ENCODE measurements at places on chromosomes 16 and 17. TPM values are rescaled to one million over a fixed set of nuclear protein-coding genes. Genes with fewer than 3 reads are reported as not detected.

DNA sequence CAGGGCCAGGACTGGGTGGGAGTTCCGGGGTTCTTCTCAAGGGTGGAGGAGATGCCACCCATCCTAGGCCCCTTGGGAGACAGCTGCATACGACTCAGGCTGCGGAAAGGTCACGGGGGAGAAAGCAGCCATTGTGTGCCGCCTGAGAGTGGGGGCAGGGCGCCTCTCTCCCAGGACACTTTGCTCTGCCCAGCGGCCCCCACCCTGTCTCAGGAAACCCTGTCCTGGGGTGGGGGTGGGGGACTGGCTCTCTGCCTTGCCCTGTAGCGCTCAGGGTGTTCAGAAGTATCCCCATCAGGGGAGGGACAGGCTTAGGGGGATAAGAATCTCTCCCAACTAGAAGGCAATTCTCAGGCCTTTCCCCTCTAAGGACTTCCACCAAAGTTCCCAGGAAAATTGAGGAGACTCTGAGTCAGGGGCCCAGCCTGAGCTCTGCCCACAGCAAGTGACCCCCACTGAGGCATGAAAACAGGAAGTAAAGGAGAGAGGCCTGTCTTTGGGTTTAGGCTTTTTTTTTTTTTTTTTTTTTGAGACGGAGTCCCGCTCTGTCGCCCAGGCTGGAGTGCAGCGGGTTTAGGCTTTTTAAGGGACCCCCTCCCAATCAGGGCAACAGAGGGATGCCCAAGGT, 4.9 kb downstream of the GIT1 start:
- H3K4me3 ChIP-seq: no peak overlapping the region
- peaks cover 11% of the 10 kb centered on the region for H3K4me1 ChIP-seq
- H3K27me3 ChIP-seq: no peaks in the 10 kb centered on the region
- H3K27ac ChIP-seq: no peak overlapping the region
- no peaks in the 10 kb centered on the region for H3K36me3 ChIP-seq

GRCh38 chr16:80947708-80948625, 58.7 kb downstream of the CMC2 start:
- no peaks in the 10 kb centered on the region for H3K36me3 ChIP-seq
- H3K27ac ChIP-seq: no peak overlapping the region
- no peak for DNase-seq

DNA sequence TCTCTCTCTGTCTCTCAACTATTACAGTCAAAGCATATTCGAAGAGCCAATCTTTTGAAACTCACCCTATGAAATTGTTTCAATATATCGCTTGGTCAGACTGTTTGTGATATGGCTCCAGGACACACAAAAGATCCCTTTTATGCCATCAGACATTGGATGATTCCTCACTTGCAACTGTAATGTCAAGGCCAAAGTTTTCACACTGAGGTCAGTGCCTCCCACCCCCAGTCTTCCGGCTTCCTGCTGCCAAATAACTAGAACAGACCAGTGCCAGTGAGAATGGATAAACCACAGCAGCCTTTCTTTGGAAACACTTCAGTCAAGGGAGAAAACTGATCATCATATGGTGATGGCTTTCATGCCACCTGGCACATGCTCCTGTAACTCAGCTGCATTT, 321.9 kb upstream of the ZFHX3 start:
- no peaks in the 10 kb centered on the region for H3K36me3 ChIP-seq
- H3K4me3 ChIP-seq: no peak overlapping the region
- DNase-seq: no peak
- no peaks in the 10 kb centered on the region for H3K27me3 ChIP-seq
- H3K27ac ChIP-seq: no peak overlapping the region

DNA sequence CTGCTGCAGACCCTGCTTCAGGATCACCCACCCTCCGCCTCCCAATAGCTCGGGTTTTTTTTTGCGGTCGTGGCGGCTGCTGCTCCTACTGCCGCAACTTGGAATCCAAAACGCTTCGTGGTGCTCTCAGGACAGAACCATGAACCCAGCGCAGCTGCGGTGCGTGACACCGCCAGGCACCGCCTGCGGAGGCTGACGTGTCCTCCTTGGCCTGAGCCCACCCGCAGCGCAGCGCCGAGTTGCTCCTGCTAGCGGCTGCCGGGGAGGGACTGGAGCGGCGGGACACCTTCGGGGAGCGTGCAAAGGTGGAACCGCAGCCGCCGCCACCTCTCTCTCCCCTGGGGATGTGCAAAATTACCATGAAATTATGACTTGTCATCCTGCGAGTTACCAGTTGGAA, 1893.0 kb downstream of the TP53TG3F start:
- H3K4me1 ChIP-seq: no peaks in the 10 kb centered on the region
- no peaks in the 10 kb centered on the region for H3K27me3 ChIP-seq
- no peaks in the 10 kb centered on the region for H3K36me3 ChIP-seq
- no peak for DNase-seq

DNA sequence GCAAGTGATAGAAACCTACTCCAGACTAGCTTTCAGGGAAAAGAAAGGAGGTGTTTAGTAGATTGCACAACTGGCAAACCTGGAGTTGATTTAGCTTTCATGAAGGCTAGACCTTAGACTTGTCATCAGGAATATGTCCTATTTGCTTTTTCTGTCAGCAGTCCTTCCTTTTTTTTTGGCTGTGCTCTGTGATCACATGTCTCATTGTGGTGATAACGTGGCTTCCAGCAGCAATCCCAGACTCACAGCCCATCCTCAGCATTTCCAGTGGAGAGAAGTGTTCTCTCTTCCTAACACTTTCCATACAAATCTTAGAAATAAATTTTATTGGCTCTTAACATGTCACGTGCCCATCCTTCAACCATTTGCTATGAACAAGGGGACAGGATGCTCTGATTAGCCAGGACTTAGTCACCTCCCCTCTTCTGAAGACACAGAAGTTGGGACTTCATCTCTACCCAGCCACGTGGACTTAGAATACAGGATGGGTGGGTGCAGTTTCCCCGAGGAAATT, 74.7 kb downstream of the CDH13 start:
- no peaks in the 10 kb centered on the region for H3K36me3 ChIP-seq
- H3K4me1 ChIP-seq: no peaks in the 10 kb centered on the region
- no peak overlapping the region for H3K4me3 ChIP-seq
- no peak overlapping the region for H3K27ac ChIP-seq
- H3K27me3 ChIP-seq: no peaks in the 10 kb centered on the region

DNA sequence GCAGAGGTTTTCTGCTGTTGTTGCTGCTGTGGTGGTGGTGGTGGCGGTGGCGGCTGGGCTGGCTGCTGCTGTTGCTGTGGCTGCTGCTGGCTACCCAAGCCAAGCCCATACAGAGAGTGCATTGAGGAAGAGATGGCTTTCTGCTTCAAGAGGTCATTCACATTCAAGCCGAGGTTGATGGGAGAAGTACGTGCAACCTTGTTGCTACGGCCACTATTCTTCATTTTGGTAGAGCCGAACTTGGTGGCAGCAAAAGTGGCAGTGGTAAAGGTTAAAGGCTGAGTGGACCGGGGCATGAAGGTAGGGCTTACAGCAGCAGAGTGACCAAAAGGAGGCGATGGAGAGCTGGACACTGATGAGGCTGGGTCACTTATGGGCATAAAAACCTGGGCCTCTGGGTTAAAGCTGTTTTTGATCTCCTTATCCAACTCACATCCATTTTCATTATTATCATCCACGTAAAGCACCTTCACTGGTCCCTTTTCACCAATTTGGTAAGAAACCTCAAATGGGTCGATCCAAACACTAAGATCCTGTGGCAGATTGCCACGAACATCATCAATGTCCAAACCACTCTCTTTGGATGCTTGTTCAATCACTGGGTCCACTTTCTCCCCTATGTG, 2.8 kb downstream of the TOB1 start:
- no peaks in the 10 kb centered on the region for H3K27me3 ChIP-seq
- DNase-seq: no peak
- H3K36me3 ChIP-seq: no peaks in the 10 kb centered on the region
- H3K4me3 ChIP-seq: no peak overlapping the region
- peaks cover 2% of the 10 kb centered on the region for H3K4me1 ChIP-seq

- H3K4me3 ChIP-seq: no peak overlapping the region
- DNase-seq: no peak
- H3K27ac ChIP-seq: no peak overlapping the region
- peaks cover 2% of the 10 kb centered on the region for H3K4me1 ChIP-seq
These were observed 33.4 kb downstream of the ITGB3 start for GRCh38 chr17:47287068-47287467.

- no peaks in the 10 kb centered on the region for H3K4me1 ChIP-seq
- no peak for DNase-seq
- H3K4me3 ChIP-seq: no peak overlapping the region
- no peaks in the 10 kb centered on the region for H3K27me3 ChIP-seq
These were observed 159.5 kb upstream of the RPL38 start for GRCh38 chr17:74043976-74044375.

DNA sequence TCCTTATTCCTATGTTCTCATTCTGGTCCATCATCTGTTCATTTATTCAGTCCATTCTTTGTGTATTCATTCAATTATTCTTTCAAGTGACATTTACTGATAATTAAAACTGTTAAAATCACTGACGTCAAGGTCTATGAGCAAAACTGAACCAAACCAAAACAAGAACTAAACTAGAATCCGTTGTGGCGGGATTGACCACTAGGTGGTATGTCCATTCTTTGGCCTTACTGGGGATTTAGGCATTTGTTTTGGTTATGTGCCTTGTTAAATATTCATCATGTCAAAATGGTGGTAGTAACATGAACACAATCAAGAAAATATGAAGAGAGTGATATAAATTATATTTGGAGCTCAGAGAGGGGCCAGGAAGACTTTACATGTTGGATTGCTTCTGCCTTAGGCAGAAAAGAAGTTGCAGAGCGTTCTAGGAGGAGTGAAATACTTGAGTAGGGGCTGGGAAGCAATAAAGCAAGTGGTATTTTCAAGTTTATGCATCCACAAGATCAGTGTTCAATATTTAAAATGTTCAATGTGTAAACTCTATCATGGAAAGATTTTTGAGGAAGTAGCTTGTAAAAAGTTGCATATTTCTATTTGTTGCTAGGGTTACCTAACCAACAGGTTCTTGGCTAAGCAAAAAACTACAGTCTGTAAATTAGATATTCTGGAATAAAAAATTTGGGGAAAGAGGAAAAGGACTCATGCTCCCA, 129.0 kb downstream of the CDH13 start:
- no peak overlapping the region for H3K4me3 ChIP-seq
- DNase-seq: no peak
- H3K36me3 ChIP-seq: no peaks in the 10 kb centered on the region
- H3K27ac ChIP-seq: no peak overlapping the region

DNA sequence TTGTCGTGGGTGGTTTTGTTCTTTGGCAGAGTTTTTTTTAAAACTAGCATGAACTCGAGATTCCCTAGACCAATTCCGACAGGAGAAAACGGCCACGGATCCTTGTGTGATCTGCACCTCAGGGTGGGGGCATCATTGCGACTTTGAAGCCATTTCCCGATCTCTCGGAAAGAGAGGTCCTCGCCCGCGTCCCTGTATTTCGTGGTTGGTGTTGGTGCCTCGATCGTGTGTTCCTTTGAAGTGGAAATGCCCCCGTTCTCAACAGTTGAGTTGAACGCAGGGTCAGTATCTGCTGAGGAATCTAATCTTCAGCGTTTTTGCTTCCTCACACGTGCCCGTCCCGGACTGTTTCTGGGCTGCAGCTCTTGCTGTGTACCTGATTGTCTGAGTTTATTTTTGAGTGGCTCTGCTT, 1.1 kb downstream of the CRAMP1 start:
- no peak for DNase-seq
- no peak overlapping the region for H3K27ac ChIP-seq
- H3K27me3 ChIP-seq: no peaks in the 10 kb centered on the region
- H3K4me1 ChIP-seq: peaks cover 20% of the 10 kb centered on the region

DNA sequence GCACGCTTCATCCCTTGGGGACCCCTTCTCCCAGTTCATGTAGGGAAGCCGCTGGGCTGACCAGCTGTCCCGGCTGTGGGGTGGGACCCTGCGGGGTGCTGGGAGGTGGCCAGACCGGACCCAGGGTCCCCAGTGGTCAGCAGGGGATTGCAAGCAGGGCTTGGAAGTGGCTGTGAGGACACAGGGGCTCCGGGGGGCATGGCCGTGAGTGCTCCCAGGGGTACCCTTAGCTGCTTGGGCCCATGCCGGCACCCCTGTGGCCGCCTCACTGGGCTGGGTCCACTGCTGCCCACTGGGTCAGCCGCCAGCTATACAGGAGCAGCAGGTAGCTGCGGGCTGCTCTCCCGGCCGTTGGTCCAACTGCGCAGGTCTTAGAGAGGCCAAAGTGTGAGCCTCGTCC, 18.8 kb downstream of the PRSS27 start:
- H3K4me1 ChIP-seq: no peaks in the 10 kb centered on the region
- no peak overlapping the region for H3K27ac ChIP-seq
- H3K36me3 ChIP-seq: no peaks in the 10 kb centered on the region
- H3K4me3 ChIP-seq: no peak overlapping the region

GRCh38 chr17:15659663-15660062, 24.4 kb downstream of the TRIM16 start:
- no peak overlapping the region for H3K4me3 ChIP-seq
- no peak overlapping the region for H3K27ac ChIP-seq
- DNase-seq: no peak
- no peaks in the 10 kb centered on the region for H3K36me3 ChIP-seq
- no peaks in the 10 kb centered on the region for H3K27me3 ChIP-seq
- peaks cover 2% of the 10 kb centered on the region for H3K4me1 ChIP-seq

DNA sequence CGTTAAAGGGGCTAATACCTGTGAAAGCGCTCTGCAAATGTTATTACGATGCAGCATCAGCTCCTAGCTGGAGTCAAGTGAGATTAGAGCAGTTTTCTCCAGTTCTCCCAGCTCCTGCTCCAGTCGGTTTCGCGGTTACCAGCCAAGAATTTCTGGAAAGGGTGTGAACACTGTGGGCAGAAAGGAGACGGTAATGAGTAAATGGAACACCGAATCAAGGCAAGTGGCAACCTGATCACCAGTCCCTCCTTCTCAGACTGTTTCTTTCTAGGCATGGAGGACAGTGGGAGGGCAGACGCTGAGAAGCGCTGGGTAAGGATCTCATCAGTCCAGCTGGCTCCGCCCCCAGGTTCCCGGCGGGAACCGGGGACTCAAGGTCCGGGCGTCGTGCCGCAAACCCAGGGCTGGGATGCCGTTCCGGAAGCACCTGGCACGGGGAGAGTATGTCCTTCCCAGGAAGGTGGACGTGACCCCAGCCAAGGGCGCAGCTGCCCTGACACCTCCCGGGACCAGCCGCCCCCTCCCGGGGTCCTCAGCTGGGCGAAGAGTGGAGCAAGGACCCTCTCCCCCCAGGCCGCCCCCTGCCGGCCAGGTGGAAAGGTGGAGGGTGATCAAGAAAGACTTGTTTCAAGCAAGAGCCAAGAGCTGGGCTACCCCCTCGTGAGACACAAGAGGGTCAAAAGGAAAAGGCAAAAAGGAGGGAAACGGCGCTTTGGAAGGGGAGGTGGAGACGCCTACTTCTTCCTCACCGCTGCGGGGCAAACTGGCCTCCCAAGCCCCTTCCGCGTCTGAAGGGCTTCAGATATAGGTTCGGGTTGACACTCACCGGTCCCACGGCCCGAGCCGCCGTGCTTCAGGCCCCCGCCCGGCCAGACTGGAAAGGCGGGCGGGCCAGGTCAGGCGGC, 481 bp downstream of the MYO19 start:
- peaks cover 4% of the 10 kb centered on the region for H3K4me1 ChIP-seq
- H3K4me3 ChIP-seq: peak overlapping the region; percentile 82
- H3K36me3 ChIP-seq: no peaks in the 10 kb centered on the region
- DNase-seq: peak; percentile 79

GRCh38 chr16:29810699-29811169, 1.3 kb upstream of the PRRT2 start:
- H3K27me3 ChIP-seq: no peaks in the 10 kb centered on the region
- peaks cover 34% of the 10 kb centered on the region for H3K4me1 ChIP-seq
- H3K4me3 ChIP-seq: no peak overlapping the region
- no peaks in the 10 kb centered on the region for H3K36me3 ChIP-seq
- peak overlapping the region; percentile 89 for H3K27ac ChIP-seq

SKAP1 gene
- polyA plus RNA-seq: 4.8 TPM

CACNG5 gene
- polyA plus RNA-seq: not detected

ADAM11 gene
- polyA plus RNA-seq: 0.17 TPM

NME2 gene
- polyA plus RNA-seq: 717 TPM

DPEP3 gene
- polyA plus RNA-seq: 0.05 TPM

KRT17 gene
- polyA plus RNA-seq: not detected

Measured in ovary (tissue), 10 donors.